Activated CD4-positive, alpha-beta T cell treated with anti-CD3 and anti-CD28 coated beads, Interleukin-2, amount 50 U/mL, for 24 hours (primary cell): ENCODE measurements at places on chromosomes 4 and X.

GRCh38 chr4:152488246-152488645 is 47.6 kb downstream of the FBXW7 start:
- DNase-seq = no peak

- DNase-seq = no peak
Observed at GRCh38 chr4:26524011-26524410, 33.7 kb upstream of the CCKAR start.

- DNase-seq = no peak
Observed at GRCh38 chrX:28591542-28591941, 4.3 kb downstream of the IL1RAPL1 start.

- DNase-seq = no peak
Observed at GRCh38 chrX:2819345-2820135, 9.2 kb upstream of the GYG2 start.

DNA sequence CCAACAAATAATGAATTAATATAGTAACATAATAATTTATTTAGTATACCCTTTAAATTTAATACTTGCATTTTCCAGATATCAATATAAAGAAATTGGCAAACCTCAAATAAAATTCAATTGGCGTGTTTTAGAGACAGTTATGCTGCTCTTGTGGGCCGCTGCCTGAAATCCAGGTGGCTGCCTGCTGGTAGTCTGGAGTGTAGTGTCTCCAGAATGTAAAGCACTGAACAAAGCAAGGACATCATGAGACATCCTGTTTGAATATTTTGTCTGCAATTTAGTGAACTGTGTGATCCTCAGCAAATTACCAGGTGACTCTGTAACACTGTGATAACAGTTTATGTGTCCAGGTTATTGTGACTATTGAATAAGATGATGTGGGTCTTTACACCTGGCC is 29.9 kb downstream of the ZFP42 start:
- DNase-seq = no peak

DNA sequence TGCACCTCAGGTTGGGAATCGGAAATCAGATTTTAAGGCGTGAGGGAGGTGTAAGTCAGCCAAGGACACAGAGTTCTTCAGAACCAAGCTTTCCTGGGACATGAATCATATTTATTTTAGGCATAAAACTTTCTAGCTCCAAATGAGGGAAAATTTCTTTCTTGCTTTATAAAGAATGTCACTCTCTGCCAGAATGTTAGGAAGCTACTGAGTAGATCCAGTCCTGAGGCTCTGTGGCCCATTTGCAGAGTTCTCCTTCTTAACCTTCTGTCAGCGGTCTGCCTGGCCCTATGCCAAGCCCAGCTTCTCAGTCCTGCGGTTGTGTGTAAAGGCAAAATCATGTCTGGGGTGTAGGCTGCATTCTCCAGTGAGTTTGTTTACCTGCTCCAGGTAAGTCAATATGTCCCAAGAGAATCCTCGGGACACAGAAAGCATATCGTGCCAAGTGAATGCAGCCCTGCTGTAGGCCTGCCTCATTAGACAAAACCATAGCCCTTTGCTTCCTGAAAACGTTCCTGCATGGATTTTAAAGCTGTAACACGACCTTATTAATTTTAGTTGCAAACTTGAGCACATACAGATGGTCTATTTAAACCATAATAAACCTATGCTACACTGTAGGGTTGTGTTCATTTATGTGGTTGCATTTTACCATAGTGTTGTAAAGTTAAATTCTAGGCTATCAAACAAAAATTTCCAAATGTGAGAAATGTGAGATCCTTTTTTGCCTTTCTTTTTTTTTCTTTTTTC is 29.2 kb upstream of the CCNI start:
- no peak for DNase-seq

GRCh38 chr4:189232274-189232673 is 708.4 kb upstream of the FRG1 start:
- no peak for DNase-seq
